ENCODE measurements at places on chromosomes 11 and 22. TPM values are rescaled to one million over a fixed set of nuclear protein-coding genes. Genes with fewer than 3 reads are reported as not detected.

DNA sequence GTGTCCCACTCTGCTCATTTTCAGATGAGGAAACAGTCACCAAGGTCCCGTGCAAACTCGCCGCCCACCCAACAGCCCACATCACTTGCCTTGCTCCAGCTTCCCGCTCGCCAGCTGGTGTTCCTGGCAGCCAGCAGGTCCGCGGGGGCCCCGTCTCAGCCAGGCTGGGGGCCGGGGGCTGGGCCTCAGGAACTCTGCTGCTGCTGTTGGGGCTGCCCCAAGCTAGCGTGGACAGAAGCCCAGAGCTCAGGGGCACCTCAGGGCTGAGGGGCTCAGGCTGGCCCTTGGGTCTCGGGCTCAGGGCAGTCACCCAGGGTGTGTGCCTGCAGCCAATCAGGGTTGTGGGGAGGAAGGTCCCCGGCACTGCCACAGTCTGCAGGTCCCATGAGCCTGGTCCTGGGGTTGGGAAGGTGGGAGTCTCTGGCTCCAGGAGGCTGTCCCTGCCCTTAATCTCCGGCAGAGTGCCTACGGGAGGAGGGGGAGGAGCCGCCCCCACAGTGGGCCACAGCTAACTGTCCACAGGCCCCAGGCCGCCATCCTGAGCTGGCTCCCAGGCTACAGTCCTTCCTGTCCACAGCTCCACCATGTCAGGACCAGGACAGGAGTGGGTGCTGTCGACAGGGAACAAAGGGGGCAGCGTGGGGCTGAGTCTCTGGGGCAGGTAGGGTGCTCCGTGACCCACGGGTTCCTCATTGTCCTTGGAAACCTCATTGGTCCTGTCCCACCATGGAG, 65.2 kb downstream of the ARFGAP3 start:
- no peak for DNase-seq

DNA sequence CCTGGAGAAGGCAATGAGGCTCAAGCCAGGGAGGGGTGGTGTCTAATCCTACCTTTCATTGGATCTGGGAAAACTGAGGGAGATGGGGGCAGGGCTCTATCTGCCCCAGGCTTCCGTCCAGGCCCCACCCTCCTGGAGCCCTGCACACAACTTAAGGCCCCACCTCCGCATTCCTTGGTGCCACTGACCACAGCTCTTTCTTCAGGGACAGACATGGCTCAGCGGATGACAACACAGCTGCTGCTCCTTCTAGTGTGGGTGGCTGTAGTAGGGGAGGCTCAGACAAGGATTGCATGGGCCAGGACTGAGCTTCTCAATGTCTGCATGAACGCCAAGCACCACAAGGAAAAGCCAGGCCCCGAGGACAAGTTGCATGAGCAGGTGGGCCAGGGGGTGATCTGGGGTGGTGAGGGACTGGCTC, at the start of gene FOLR1:
Gene FOLR1, plus strand, starts transcription at position 180 of the 421 bp plus-strand sequence. Its CDS starts 34 bp downstream, at position 214.
- no peak for DNase-seq

DNA sequence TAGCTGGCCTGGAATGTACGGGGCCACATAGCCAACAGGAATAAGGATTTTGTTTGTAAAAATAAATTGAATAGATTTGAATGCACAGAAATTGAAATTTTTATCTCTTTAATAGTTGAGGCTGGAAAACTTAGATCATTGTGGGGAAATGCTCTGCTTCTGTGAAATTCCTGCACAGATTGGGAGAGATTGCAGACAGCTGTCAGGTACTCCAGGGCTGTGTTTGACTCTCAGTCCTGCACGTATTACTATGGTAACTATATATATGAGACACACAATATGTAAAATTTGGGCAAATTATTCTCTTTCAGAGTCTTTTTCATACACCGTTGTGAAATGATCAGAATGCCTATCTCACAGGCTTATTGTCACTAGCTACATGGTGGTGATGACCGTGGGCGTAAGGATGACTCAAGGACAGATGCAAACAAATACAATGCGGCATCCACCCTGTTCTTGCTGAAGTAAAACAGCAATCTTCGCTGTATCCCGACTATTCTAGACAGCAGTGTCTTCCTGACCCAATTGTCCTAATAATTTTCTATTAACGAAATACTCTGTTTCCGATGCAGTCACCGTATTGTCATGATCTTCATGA, 79.4 kb downstream of the ZC3H12C start:
- DNase-seq = no peak

DNA sequence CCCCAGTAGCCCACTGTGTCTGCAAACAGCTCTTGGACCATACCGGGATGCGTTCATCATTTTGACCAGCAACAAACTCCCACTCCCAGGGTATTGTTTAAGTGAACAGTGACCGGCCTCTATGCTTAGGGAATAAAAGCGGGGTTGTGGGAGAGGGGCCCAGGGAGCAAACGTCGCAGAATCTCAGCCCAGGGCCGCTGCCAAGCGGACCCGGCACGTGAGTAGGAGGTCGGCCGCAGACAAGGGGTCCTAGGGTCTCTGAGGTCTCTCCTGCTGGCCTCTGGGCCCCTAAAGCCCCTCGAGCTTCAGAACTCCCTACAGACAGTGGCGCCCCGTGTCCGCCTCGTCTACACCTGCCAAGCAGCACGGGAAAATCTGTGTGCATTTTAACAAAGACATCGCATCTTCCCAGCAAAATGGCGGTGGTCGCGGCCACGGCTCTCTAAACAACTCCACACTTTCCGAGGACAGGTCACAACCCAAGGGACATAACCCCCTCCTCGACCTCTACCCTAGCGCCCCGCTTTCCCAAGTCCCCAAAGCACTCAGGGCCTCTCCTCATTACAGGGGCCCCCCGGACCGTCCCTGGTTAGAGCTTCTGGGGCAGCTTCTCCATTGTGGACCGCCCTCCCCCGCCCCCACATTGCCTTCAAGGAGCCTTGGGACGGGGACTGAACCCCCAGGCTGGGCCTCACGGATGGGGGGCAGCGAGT, 3.9 kb upstream of the GCAT start:
- DNase-seq = no peak

SMTNL1 gene
- not detected for total RNA-seq

- DNase-seq = no peak
These were observed 23.8 kb downstream of the ARHGAP1 start for GRCh38 chr11:46676436-46677158.

FAT3 gene
- 0.33 TPM for total RNA-seq

GRCh38 chr11:132185726-132186592, 815.5 kb downstream of the NTM start:
- no peak for DNase-seq

DNA sequence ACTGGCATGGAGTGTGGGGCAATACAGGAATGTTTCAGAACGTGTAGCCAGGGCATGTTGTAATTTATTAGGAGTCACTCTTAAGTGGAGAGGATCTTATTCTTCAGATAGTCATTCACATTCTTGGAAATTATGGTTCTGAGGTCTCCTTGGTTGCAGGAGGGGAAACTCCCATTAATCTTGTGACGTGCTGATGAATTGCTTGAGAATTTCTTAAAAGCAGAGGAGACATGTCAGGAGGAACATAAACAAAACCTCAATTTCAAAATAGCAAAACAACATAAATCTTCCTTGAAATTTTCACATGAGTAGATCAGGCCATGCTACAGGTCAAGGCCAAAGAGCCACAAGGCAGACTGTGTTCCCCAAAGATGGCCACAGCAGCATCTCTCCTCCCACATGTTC, 50.4 kb downstream of the ADM start:
- DNase-seq = no peak

- DNase-seq = no peak
These were observed 76.2 kb upstream of the CADM1 start for GRCh38 chr11:115580416-115580815.

NXPE1 gene
- total RNA-seq = not detected

CASP12 gene
- total RNA-seq = not detected

- no peak for DNase-seq
These were observed 56.1 kb downstream of the PTPRJ start for GRCh38 chr11:48036466-48036865.

GRCh38 chr11:120893440-120894201, 130.3 kb upstream of the TBCEL start:
- DNase-seq = no peak

GRCh38 chr11:125257190-125257579, 92.6 kb downstream of the PKNOX2 start:
- no peak for DNase-seq

DNA sequence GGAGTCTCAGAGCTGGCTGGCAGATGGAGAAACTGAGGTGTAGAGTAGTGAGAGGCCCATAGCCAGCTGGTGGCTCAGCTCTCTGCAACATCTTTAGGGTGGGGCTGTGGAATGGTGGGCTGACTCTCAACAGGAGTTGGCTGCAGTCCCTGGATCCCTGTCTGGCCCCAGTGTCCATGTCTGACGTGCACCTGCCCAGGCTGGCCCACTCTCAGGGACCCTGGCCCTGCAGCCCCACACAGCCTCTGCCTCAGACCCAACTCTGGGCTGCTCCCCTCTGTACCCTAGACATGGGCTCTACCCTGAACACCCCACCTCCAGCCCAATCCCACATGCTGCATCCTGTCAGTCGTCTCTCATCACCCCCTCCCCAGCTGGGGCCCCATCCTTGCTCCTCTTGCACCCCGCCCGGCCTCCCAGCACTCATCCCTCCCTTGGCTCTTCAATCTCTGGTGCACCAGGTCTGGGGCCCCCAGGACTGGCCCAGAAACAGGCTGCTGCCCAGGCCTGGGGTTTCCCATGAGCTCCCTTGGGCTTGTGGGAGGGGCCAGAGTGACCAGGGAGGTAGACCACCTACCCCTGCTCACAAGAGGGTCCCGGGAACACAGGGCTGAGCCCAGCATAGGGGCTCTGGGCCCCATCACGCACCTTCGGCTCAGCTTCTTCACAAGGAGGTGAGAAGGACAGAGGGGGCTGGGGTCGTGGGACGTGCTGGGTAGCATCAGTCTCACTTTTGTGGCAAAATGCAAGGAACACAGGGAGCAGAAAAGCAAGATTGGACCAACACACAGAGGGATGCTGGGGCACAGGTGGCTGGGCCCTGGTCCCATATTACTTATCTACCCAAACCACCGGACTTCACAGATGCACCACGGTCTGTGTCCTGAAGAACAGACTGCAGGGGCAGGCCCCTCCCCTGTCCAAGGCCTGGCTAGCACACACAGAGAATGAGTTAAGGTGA, 31.5 kb downstream of the ARVCF start:
- DNase-seq = no peak

DNA sequence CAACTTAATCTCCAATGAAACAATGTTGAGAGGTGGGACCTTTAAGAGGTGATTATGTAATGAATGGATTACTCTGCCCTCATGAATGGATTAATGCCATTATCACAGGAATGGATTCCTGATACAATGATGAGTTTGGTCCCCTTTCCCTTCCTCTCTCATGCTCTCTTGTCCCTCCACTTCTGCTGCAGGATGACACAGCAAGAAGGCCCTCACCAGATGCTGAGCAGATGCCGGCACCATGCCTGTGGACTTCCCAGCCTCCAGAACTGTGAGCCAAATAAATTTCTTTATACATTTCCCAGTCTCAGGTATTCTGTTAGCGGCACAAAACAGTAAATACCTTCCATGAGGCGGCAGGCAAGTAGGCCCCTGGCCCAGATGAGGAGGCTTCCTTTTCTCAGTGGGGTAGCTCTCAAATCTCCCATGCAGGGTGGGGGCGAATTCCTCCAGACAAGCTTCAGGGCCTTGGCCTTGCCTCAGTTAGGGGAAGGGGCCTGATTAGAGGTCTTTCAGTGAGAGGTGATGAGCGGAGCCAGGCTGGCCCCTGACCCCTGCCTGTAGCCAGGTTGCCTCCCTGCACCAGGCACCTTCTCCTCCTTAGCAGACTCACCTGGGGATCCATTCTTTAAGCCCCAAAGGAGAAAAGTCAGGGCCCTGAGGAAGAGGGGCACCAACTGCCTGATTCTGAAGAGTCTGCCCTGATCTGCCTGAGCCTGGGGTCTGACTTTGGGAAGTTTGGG, 86.0 kb downstream of the RRM1 start:
- no peak for DNase-seq

GRCh38 chr11:14500181-14500651, 605 bp upstream of the COPB1 start:
- peak; percentile 41 for DNase-seq

INPP5J gene
- total RNA-seq = 1.7 TPM

Data from Panc1 (cell line).